PC-3 (cell line): ENCODE measurements at places on chromosomes 3 and 15. TPM values are rescaled to one million over a fixed set of nuclear protein-coding genes. Genes with fewer than 3 reads are reported as not detected.

Gene DAZL
- 0.04 TPM in 1 of 2 replicates, not detected in the other for total RNA-seq

Gene DNAH1
- total RNA-seq: 2.2 and 3.3 TPM in 2 replicates

Gene PTH1R
- not detected in 2 replicates for total RNA-seq

Gene SLC12A1
- total RNA-seq: not detected in 2 replicates

Gene UBA3
- 27.5 and 40.2 TPM in 2 replicates for total RNA-seq

Gene CHRNA7
- 0.73 and 1.0 TPM in 2 replicates for total RNA-seq

Gene DPPA2
- total RNA-seq: not detected in 2 replicates

Gene PAK6
- total RNA-seq: 30.4 TPM in 2 replicates

Gene SNX22
- 0.77 TPM in 1 of 2 replicates, not detected in the other for total RNA-seq

- no peak overlapping the region for H3K4me3 ChIP-seq
- no peaks in the 10 kb centered on the region for H3K36me3 ChIP-seq
- DNase-seq: peak; percentile 23
- H3K4me1 ChIP-seq: peaks cover 10% of the 10 kb centered on the region
- H3K27me3 ChIP-seq: no peaks in the 10 kb centered on the region
- H3K27ac ChIP-seq: no peak overlapping the region
Measured at GRCh38 chr3:100988080-100988479, 5.1 kb downstream of the ABI3BP start.

GRCh38 chr3:43624619-43625305, 3.0 kb upstream of the ANO10 start:
- H3K4me3 ChIP-seq: no peak overlapping the region
- no peaks in the 10 kb centered on the region for H3K27me3 ChIP-seq
- no peaks in the 10 kb centered on the region for H3K36me3 ChIP-seq
- peaks cover 14% of the 10 kb centered on the region for H3K4me1 ChIP-seq

GRCh38 chr15:63523306-63523990, 19.1 kb downstream of the USP3 start:
- H3K36me3 ChIP-seq: no peaks in the 10 kb centered on the region
- no peaks in the 10 kb centered on the region for H3K27me3 ChIP-seq
- no peak for DNase-seq
- no peak overlapping the region for H3K27ac ChIP-seq

- DNase-seq: no peak
- peaks cover 11% of the 10 kb centered on the region for H3K4me1 ChIP-seq
- no peaks in the 10 kb centered on the region for H3K36me3 ChIP-seq
- no peak overlapping the region for H3K4me3 ChIP-seq
- no peak overlapping the region for H3K27ac ChIP-seq
- H3K27me3 ChIP-seq: no peaks in the 10 kb centered on the region
Measured at GRCh38 chr15:77356305-77356704, 63.6 kb downstream of the PEAK1 start.

DNA sequence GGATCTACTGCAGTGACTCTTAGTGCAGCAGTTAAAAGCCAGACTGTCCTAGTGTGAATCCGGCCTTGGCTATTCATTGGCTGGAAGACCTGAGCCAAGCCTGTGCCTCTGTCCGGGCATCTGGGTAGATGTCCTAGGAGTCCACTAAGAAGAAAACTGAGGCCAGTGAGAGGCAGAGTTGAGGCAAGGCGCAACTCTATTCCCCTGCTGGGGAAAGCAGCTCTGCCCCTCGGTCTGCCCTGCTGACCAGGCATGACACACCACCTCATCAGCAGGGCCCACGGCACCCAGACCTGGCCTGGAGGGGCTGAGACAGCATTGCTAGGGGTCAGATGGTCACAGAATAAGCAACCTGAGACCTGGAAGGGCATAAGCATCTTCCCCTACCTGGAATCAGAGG, 46.7 kb upstream of the ABHD2 start:
- H3K27me3 ChIP-seq: 0 out of 2 replicates have a peak, but pooled peaks cover 3% of the 10 kb centered on the region
- H3K4me1 ChIP-seq: no peaks in the 10 kb centered on the region

DNA sequence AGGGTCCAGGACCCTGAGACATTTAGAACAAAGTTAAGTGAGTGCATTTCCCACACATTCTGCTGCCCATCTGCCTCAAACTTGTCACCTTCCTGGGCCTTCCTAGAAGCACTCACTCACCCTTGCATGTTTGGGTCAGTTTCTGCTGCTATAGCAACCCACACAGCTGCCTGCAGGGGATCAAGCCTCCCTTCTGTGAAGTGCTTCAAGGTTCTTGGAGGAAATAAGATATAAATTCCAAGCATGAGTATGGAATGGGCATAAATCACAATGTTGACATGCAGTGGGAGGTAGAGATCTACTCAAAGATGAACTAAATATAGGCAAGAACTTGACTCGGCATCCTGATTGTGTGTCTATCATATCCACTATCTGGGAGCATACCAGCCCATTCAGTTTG, 140.4 kb downstream of the SLC9A9 start:
- no peaks in the 10 kb centered on the region for H3K36me3 ChIP-seq
- H3K4me3 ChIP-seq: no peak overlapping the region
- no peaks in the 10 kb centered on the region for H3K27me3 ChIP-seq
- H3K4me1 ChIP-seq: no peaks in the 10 kb centered on the region
- no peak for DNase-seq
- no peak overlapping the region for H3K27ac ChIP-seq

DNA sequence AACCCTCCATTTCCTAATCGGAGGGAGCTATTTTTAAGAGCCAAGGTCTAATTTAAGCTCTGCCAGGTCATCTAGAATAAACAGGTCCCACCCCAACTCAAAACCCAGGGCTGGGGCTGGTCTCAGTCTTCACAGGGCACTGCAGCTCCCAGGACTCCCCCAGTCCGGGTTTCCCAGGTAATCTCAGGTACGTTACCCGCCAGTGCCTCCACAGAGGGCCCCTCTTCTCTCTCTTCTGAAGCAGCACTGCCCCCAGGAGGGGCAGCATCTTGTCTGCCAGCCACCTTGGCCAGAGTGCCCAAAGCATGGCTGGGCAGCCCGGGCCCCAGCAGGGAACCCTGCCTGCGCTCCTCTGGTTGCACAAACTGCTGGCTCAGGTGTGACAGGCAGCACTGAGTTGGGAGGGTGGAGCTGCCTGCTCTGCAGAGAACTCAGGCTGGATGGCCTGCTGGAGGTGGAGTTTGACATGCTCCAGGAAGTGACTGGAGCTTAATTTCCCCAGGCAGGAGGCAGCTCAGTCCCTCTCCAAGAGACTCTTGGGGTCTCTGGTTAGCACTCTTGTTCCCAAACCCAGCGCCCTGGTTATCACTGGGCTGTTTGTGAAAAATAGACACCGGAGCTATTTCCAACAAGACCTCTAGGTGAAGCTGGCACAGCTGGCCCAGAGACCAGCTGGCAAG, at the start of gene PLA2G4F:
TSS of gene PLA2G4F (minus strand) at position 394 of the 680 bp plus-strand sequence. CDS start at position 307, 87 bp downstream.
- H3K27me3 ChIP-seq: no peaks in the 10 kb centered on the region
- peaks cover 14% of the 10 kb centered on the region for H3K36me3 ChIP-seq
- H3K27ac ChIP-seq: peak within 1 kb of the TSS; percentile 50
- DNase-seq: peak; percentile 68

DNA sequence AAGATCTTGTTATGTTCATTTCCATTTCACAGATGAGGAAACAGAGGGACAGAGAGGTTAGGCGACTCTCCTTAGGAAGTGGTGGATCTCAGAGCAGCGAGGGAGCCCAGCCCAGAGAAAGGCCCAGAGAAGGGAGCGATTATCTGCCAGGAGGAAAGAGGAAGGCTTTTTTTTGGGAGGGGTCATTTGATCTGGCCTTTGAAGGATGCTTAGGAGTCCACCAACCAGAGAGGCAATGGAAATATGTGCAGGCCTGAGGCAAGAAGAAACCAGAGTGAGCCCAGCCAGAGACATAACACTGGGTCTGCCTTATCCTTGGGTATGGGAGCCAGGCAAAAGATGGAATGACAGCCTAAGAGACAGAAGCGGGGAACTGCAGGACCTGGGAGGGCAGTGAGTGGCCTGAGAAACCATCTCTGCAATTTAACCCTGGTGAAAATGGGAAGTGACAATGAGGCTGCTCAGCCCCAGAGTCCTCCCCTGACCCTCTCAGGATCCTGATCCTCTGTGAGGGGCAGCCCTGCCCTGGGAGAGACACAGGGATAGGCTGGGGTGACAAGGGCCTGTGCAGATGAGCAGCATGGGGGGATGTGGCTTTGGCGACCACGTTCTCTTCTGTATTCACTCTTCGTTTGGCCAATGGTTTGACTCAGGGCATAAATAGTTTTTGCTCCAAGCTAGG, 163.2 kb downstream of the WNT7A start:
- no peaks in the 10 kb centered on the region for H3K36me3 ChIP-seq
- no peak overlapping the region for H3K4me3 ChIP-seq
- no peaks in the 10 kb centered on the region for H3K27me3 ChIP-seq
- H3K27ac ChIP-seq: no peak overlapping the region
- H3K4me1 ChIP-seq: no peaks in the 10 kb centered on the region
- DNase-seq: no peak

DNA sequence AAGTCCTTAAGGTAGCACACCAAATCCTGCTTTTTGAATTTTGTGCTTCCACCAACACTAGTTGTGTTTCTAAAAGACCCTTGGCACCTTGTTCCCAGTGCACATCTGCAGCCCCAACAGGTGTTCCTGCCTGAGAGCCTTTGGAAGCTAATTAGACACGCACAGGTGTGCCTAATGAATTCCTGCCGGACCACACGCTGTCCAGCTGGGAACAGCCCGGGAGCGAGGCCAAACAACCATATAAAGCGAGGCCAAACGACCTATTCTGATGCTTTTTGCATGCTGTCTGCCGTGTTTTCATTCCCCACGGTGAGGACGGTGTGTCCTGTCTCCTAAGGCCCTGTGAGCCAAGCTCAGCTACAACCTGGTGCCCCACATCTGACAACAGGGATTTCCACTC, 99.5 kb downstream of the ATG7 start:
- DNase-seq: no peak
- H3K4me3 ChIP-seq: no peak overlapping the region
- peaks cover 13% of the 10 kb centered on the region; the same call in 1 of the 2 replicates for H3K36me3 ChIP-seq

GRCh38 chr3:160968761-160969160, 136.4 kb downstream of the B3GALNT1 start:
- no peak overlapping the region for H3K27ac ChIP-seq
- no peaks in the 10 kb centered on the region for H3K27me3 ChIP-seq
- no peak overlapping the region for H3K4me3 ChIP-seq
- H3K36me3 ChIP-seq: no peaks in the 10 kb centered on the region

GRCh38 chr3:11381563-11381962, 109.4 kb downstream of the ATG7 start:
- DNase-seq: no peak
- H3K27me3 ChIP-seq: no peaks in the 10 kb centered on the region
- no peak overlapping the region for H3K4me3 ChIP-seq
- peaks cover 11% of the 10 kb centered on the region; the same call in 1 of the 2 replicates for H3K36me3 ChIP-seq
- no peaks in the 10 kb centered on the region; the same call in 1 of the 2 replicates for H3K4me1 ChIP-seq
- H3K27ac ChIP-seq: no peak overlapping the region

DNA sequence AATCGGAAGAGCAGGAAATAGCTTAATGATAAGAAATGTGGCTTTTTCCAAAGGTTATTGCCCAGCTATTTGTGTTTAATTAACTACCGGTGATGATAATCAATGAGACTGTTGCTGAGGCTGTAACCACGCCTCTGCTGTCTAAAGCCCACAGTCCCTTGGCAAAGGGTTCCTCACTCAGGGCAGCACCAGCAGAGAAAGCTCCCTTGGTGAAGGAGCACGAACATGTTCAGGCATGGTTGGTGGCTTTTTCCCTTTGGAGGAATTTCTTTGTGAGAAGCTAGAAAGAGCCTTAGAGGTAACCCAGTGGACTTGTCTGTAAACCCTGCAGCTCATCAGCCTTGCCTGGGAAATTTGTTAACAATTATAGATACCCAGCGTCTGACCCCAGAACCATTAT, 7.5 kb upstream of the ST6GAL1 start:
- no peaks in the 10 kb centered on the region for H3K4me1 ChIP-seq
- no peak overlapping the region for H3K4me3 ChIP-seq
- H3K27me3 ChIP-seq: no peaks in the 10 kb centered on the region
- H3K27ac ChIP-seq: no peak overlapping the region

DNA sequence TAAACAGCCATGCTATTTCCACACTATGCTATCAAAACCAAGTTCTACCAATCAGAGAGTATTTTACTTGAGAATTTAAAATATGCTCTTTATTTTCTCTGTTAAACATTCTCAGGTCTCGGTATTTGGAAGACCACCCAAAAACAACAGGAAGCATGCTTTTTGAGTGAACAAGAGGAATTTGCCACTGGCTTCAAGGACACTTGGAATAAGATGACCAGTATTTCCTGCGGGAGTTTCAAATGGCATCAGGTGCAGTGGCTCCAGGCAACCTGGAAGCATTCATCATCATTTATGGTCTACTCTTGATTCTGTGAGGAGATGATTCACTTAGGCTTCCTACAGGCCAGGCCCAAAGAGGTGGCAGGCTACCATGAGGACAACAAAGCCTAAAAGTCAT, 305.7 kb upstream of the ATP11B start:
- peak; percentile 42 for DNase-seq
- no peaks in the 10 kb centered on the region for H3K27me3 ChIP-seq
- H3K4me1 ChIP-seq: peaks cover 17% of the 10 kb centered on the region; the same call in 1 of the 2 replicates
- H3K36me3 ChIP-seq: no peaks in the 10 kb centered on the region

- H3K4me1 ChIP-seq: peaks cover 26% of the 10 kb centered on the region
- peak overlapping the region; percentile 87; the same call in 1 of the 2 replicates for H3K27ac ChIP-seq
- no peaks in the 10 kb centered on the region for H3K27me3 ChIP-seq
- peak overlapping the region; percentile 92 for H3K4me3 ChIP-seq
- no peak for DNase-seq
Measured at GRCh38 chr15:84983294-84983693, 1.6 kb downstream of the PDE8A start.

- DNase-seq: no peak
- H3K27me3 ChIP-seq: no peaks in the 10 kb centered on the region; the same call in 1 of the 2 replicates
- no peak overlapping the region for H3K4me3 ChIP-seq
- no peaks in the 10 kb centered on the region for H3K36me3 ChIP-seq
Measured at GRCh38 chr3:146739203-146739671, 134.1 kb upstream of the PLSCR5 start.

GRCh38 chr15:57866149-57866736, 159.7 kb downstream of the POLR2M start:
- H3K27me3 ChIP-seq: no peaks in the 10 kb centered on the region
- H3K4me1 ChIP-seq: no peaks in the 10 kb centered on the region
- no peaks in the 10 kb centered on the region; the same call in 1 of the 2 replicates for H3K36me3 ChIP-seq

GRCh38 chr3:52023860-52024764, 28.4 kb upstream of the RPL29 start:
- no peaks in the 10 kb centered on the region for H3K36me3 ChIP-seq
- no peaks in the 10 kb centered on the region for H3K27me3 ChIP-seq
- no peak overlapping the region for H3K27ac ChIP-seq

GRCh38 chr15:29309139-29309538, 39.5 kb upstream of the NSMCE3 start:
- H3K36me3 ChIP-seq: no peaks in the 10 kb centered on the region
- no peak overlapping the region for H3K4me3 ChIP-seq
- no peak overlapping the region for H3K27ac ChIP-seq
- DNase-seq: no peak
- H3K27me3 ChIP-seq: peaks cover 57% of the 10 kb centered on the region

- peaks cover 41% of the 10 kb centered on the region for H3K4me1 ChIP-seq
- no peaks in the 10 kb centered on the region for H3K36me3 ChIP-seq
- no peak overlapping the region for H3K4me3 ChIP-seq
- peak overlapping the region; percentile 93 for H3K27ac ChIP-seq
- no peak for DNase-seq
Measured at GRCh38 chr15:41869770-41870688, 23.8 kb downstream of the SPTBN5 start.
